ENCODE measurements at places on chromosomes 6 and 20.

- DNase-seq = no peak
These were observed 44.9 kb upstream of the KCNG1 start for GRCh38 chr20:51067792-51068191.

DNA sequence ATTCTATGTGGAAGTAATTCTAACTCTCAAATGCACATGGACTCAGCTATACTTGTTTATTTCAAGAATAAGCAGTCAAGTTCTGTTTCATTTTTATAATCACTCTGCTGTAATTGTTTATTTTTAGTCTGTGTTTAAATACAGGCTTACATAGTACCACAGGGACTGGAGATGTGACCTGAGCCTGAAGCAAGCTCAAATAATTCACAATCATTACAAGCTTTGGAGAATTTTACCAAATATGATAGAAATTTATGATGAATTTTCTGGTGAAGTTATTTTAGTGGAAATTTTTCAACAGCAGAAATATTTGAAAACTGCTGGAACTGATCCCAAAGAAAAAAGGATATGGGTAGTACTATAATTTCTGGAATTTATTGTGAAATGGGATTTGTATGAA lies 41.6 kb upstream of the DSE start:
- no peak for DNase-seq

GRCh38 chr6:38182426-38182825 lies 362.9 kb downstream of the ZFAND3 start:
- DNase-seq = no peak

DNA sequence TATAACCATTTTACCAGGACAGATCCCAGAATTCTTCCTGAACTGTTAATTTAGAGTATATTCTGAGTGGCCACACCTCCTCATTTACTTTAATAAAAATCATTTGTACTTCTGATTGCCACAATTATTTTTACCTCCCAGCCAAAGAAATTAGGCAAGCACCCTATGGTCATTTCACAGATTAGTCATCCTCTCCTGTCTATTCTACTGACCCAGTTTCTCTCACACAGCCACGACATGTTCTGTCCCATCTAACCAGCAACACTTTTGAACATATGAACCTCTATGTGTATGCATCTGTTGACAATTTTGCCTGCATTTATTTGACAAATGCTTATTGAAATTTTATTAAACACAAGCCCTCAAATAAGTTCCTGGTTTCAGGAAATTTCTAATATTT lies 202.6 kb upstream of the STXBP5 start:
- no peak for DNase-seq

DNA sequence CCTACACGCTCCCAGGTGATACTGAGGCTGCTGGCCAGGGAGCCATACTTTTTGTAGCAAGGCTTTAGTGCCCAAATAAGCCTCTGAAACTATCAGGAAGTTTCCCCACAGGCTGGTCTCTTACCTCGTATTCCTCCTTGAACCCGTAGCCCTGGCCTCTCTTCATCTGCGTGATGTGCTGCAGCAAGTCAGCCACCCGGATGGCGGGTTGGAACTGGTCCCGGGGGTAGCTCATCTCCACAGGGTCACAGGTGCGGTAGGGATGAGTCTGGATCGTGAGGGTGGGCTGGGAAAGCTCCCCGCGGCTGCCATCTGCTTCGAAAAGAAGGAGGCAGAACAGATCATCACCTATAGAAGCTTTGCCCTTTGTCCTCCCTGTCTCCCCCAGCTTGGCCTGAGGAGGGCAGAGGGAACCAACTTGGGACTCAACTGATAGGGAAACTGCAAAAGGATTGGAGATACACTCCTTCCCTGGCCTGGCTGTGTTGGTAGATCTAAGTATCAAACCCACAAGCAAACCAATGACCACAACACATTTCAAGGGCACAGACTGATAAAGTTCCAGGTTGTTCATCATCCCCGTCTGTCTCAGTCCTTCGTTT lies 543.2 kb upstream of the CHD6 start:
- no peak for DNase-seq

Data from RKO (cell line).